ENCODE measurements at places on chromosomes 4 and X.

DNA sequence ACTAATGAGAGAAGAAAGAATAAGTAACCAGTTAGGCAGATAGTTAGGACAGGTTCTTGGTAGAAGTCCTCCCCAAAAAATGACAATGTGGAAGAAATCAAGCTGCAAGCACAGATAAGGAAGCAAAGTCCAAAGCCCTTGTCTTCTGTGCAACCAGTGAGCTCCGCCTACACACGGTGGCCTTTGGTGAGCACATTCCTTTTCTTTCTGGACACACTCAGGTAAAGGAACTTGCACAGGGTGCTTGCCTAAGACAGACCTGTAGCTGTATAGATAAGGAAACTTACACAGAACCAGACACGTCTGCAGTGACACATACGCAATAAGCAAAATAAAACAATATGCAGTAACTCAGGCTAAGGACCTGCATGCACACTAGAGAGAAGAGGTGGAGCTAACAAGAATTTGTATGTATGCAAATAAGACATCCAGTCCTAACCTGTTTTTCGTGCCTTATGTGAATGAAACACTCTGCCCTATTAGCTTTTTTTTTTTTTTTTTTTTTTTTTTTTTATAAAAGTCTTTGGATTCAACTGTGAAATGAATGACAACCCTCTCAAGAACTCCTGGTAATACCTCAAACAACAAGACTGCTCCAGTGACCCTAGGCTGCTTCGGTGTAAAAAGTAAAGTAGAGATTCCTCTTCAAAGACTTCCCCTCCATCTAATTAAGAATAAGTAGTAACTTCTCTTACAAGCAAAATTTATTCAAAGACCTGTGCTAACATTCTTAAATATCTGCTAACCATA lies 48.8 kb downstream of the UGT2B10 start:
- no peaks in the 10 kb centered on the region for H3K27me3 ChIP-seq
- H3K27ac ChIP-seq, result no peak overlapping the region
- no peak overlapping the region for H3K4me3 ChIP-seq
- peaks cover 2% of the 10 kb centered on the region for H3K4me1 ChIP-seq
- no peaks in the 10 kb centered on the region for H3K36me3 ChIP-seq

GRCh38 chr4:13250263-13250662 lies 233.9 kb downstream of the RAB28 start:
- no peak overlapping the region for H3K4me3 ChIP-seq
- no peaks in the 10 kb centered on the region for H3K4me1 ChIP-seq
- no peak overlapping the region for H3K27ac ChIP-seq
- H3K36me3 ChIP-seq, result peaks cover 8% of the 10 kb centered on the region
- DNase-seq, result no peak

DNA sequence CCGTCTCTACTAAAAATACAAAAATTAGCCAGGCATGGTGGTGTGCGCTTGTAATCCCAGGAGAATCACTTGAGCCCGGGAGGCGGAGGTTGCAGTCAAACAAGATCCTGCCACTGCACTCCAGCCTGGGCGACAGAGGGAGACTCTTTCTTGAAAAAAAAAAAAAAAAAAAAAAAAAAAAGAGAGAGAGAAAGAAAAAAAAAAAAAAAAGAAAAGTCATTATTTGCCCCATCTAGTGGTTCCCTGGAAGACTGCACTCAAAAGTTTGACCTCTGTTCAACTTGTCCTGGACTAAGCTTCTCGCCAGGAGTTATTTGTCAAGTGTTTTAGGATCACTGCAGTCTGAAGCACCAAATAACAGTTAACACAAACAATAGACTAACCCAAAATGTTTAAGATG lies 45.3 kb upstream of the KCTD8 start:
- no peaks in the 10 kb centered on the region for H3K4me1 ChIP-seq
- DNase-seq, result no peak
- H3K4me3 ChIP-seq, result no peak overlapping the region
- no peak overlapping the region for H3K27ac ChIP-seq
- H3K36me3 ChIP-seq, result no peaks in the 10 kb centered on the region

DNA sequence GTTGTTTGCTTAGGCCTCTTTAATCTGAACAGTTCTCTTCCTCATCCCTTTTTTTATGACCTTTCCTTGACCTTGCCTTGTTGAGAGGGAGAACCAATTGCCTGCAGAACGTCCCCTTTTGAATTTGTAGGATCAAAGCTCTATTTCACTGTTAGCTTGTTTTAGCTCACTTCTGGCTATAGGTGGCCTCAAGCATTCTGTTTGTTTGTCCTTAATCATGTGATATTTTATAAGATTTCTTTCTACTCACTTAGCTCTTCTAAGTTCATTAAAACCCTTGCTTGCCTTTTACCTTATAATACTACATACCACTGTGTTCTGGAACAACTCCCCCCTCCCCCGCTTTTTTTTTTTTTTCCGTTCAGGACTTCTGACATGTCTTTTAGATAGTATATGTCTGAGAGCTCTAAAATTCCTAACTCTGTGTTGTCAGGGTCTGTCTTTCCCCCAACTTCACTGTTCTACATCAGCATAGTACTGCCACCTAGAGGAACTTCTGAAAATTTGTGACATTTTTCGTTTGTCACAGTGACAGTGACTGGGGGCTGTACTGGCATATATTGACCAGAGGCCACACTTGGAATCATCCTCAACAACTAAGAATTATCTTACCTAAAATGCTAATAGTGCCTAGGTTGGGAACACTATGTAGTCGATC lies 128.5 kb downstream of the LARP7 start:
- H3K36me3 ChIP-seq, result no peaks in the 10 kb centered on the region
- peak; percentile 7 for DNase-seq
- H3K4me1 ChIP-seq, result peaks cover 4% of the 10 kb centered on the region
- no peak overlapping the region for H3K4me3 ChIP-seq
- no peak overlapping the region for H3K27ac ChIP-seq

DNA sequence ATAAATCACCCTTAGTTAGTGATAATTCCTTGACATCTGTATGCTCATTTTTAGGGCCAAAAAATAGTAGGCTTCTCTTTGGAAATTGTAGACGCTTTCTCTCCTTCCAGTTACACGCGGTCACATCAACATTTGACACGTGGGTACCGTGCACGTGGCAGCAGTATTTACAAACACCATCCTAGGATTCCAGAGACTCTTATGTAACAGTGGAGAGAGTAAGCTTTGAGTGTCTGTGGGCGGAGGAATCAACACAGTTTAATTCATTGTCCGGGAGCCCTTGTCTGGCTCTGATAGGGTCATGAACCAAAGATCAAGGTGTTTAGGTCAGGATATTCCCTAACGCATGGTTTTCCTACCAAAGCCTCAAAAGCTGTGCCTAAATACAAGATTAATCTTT lies 12.2 kb downstream of the TET2 start:
- DNase-seq, result no peak
- H3K27me3 ChIP-seq, result no peaks in the 10 kb centered on the region
- peaks cover 32% of the 10 kb centered on the region for H3K4me1 ChIP-seq
- peak overlapping the region; percentile 28 for H3K27ac ChIP-seq
- H3K36me3 ChIP-seq, result no peaks in the 10 kb centered on the region

DNA sequence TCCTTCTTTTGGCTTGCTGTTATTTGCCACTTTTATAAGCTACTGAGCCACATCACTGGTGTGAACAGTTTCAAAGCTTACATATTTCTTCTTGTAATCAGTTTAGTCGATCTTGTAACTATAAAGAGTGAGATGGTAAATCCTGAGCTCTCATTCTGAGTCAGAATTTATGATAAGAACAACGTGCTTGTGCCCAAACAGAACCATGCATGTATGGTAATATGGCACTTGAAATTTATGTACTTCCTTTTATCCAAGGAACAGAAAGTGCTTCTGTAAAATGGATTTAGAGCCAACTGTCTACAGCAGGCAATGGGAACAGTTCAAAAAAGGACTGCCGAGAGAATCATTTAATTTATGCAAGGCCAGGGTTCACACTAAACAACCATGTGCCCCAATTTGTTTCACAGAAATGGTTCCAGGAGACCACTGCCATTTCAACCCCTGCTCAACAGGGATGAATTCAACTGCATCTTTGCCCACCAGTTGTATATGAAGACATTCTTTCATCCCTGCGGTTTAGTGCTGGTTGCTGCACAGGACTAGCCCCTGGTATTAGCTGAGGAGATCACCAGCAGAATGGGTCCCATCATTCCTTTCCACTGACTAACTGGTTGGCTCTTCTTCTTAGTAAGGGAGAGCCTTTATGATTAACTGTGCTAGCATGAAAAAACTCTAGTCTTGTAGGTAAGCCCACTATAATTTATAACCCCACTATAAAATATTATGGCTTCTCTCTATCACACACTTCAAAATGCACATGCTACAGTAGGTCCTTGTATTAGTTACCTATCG lies 162.9 kb upstream of the PGRMC2 start:
- H3K27me3 ChIP-seq, result peaks cover 5% of the 10 kb centered on the region
- no peak for DNase-seq
- H3K4me3 ChIP-seq, result no peak overlapping the region
- peaks cover 3% of the 10 kb centered on the region for H3K36me3 ChIP-seq
- H3K4me1 ChIP-seq, result peaks cover 5% of the 10 kb centered on the region

GRCh38 chr4:151992332-151993154 lies 231.7 kb upstream of the GATB start:
- DNase-seq, result no peak
- peaks cover 4% of the 10 kb centered on the region for H3K4me1 ChIP-seq
- no peak overlapping the region for H3K27ac ChIP-seq
- no peaks in the 10 kb centered on the region for H3K27me3 ChIP-seq

- no peaks in the 10 kb centered on the region for H3K4me1 ChIP-seq
- H3K4me3 ChIP-seq, result no peak overlapping the region
- H3K27ac ChIP-seq, result no peak overlapping the region
These were observed 108.7 kb upstream of the LIMCH1 start for GRCh38 chr4:41429280-41429669.
